ENCODE measurements at places on chromosomes 5 and 9.

DNA sequence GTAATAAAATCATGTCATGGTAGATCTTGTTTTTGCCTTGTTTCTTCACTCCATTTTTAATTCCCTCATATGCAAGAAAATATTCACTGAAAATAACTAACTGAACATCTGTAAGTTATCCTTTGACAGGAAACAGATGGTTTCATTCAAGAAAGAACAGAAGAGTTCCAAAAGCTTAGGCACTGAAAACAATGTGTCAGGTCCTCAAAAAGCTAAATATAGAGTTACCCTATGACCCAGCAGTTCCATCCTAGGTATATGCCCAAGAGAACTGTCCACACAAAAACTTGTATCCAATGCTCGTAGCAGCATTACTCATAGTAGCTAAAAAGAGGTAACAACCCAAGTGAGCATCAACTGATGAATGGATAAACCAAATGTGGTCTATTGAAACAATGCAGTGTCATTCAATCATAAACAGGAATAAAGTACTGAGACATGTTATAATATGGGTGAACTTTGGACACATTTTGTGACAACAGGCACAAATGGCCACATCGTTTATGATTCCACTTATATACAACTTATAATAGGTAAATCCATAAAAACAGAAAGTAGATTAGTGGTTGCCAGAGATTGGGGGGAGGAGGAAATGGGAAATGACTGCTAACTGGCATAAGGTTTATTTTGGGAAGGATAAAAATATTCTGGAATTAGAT is 231.0 kb downstream of the FRMD3 start:
- DNase-seq = no peak

GRCh38 chr9:36837431-36838405 is 196.3 kb downstream of the PAX5 start:
- no peak for DNase-seq

DNA sequence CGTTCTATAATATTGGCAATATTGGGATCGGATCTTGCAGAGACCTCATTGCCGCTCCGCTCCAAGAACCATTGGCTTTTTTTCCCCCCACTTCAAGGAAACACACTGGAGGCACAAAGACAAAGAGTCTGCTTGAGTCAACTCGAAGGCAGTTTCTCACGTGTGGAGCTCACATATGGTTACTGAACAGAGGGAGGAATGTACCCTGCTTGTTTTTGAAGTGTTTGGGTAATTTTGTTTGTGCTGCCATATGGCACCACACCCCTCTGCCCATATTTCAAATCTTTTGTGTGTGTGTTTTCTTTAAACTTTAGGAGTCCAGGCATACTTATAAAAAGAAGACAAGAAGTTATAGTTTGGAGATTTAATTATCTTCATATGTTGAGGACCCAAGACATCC is 595.9 kb downstream of the DTWD2 start:
- no peak for DNase-seq

DNA sequence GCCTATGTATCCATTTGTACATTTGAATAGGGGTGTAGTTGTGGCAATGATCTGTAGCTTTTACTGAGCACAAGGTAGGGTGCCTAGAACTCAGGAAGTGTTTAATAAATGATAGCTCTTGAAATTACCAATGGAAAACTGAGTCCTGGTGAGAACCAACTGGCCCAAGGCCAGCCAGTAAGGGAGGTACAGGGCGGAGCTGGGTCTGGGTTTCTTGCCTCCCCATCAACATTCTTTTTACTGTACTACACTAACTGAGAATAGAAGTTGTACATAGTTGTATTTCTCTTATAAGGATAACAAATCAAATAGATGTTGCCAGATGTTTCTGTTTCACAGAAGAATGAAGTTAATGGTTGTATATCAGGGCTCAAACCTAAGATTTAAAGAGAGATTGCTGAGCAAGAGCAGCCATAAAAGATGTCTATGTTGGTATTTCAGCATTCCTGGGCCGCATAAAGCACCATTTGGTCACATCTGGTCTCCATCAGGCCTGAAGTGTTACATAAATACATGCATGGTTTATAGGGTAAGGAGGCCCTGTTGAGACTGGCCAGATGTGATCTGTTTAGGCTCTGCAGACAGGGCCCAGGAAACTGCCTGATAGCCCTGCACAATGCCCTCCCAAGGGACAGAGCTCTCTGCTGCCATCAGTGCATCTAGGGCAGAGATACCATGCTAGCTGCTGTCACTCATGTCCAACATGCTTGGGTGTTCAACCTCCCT is 210.5 kb downstream of the NXNL2 start:
- no peak for DNase-seq

DNA sequence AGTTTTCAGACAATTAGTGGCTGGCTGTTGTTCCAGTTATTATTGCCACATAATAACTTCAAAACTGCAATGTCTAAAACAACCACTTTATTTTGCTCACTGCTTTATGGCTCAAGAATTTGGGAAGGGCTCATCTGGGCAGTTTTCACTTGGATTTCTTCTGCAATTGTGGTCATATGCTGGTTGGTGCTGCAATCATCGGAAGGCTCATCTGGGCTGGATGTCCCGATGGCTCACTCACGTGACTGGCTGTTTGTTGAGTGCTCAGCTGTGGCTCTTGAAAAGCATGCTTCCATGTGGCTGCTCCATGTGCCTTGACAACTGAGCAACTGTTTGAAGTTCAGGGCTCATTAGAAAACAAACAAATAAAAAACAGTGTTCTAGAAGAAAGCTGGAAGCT is 1032.5 kb downstream of the DTWD2 start:
- DNase-seq = no peak

DNA sequence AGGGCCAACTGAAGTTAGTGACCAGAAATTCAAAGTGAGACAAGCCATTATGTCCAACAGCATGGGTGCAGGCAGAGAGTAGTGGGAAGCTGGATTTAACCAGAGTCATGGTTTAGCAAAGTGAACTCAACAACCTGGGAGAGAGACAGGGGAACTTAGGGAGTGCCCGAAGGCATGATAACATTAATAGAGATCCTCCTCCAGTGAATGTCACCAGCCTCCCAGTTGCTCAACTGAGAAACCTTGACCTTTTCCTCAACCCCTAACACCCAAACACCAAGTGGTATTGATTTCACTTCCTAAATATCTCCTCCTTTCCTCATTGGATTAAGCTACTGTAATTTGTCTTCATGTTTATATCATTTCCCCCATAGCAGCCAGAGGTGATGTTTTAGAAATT is 42.6 kb downstream of the HMGCS1 start:
- no peak for DNase-seq

DNA sequence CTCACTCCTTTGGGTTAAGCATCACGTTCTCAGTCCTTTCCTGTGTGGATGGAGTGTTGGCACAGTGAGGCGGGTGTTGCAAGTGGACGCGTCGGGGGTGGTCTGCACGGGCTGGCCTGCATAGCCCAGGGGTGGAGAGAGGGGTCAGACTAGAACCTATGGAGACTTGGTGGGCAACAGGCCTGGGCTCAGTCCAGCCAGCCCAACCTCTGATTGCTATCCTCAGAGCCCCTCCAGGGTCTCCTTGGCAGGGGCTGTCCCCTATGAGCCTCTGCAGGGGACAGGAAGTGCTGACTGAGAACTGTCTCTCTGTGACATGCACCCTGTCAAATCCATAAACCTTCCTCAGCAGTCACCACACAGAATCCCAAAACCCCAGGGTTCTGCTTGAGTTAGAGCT is 2.3 kb downstream of the DCANP1 start:
- no peak for DNase-seq

DNA sequence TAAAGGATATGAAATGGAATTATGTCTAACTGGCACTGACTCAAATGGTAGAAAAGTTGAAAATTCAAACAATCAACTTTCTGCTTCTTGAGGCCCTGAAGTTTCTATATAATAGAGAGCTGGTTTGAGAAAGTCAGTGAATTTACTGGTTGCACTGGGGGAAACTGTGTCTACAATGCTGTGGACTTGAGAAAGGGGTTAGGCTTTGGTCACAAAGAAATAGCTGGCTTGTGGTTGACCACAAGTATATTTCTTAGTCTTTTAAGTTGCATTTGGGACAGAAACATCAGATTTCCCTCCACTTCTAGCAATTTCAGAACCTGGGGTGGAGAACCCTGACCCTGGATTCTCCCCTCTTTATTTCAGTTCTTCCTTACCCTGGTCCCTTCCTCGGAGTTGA is 192.6 kb upstream of the ACTBL2 start:
- no peak for DNase-seq

DNA sequence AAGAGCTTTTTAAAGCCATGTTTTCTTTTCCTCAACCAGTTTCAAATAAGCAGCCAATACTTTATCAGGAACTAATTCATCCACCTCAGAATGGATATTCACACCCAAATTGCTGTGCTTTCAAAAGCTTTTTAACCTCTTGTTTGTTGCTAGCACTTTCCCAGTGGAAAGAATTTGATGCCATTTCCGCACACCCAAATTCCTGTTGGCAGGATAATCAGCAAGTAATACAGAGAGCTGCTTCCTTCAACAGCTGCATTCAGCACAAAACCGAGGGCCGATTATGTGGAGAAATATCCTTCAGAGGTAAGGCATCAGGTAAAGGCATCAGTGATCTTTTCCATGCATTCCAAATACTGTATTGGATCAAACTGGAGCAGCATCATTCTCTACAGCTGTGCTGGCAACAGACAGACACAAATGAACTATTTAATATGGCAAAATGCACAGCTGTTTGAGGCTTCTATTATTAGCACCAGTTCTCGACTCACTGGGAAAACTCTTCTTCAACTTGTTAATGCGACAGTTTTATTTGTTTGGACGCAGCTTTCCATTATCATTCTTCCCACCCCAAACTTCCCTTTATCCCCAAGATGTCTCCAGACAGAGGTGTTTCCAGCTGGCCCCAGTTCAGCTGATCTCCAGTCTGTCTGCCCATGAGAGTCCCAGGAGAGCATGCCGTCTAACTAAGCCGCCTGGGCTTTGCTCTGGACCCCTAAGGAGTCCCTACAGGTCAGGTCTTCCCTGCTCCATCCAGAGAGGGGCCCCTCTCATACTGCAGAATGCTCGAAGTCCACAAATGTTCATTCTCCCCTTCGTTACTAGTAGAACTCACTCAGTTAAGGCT is 22.2 kb upstream of the MGAT1 start:
- DNase-seq = no peak

- no peak for DNase-seq
Measured at GRCh38 chr9:16119261-16120230, 566.7 kb downstream of the CCDC171 start.

DNA sequence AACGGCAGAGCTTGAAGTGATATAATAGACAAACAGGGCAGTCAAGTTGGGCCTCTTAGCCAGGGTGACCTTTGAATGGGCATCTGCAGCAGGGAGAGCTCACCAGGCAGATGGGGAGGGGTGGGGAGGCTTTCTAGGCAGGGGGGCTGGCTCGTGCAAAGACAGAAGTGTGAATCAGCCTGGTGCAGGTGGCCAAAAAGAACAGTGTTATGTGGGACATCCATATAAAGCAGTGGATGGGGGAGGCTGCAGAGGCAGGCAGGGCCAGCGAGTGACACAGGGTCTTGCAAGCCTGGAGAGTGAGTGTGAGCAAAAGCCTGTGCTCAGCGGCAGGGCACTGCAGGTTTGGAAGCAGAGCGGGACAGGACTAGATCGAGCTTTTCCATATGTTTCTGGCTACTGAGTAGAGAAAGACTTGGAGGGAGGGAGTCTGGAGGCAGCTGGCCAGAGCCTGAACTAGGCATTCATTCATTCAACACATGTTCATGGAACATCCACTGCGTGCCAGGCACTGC is 14.2 kb upstream of the TTLL11 start:
- DNase-seq = no peak

GRCh38 chr9:94887721-94888120 is 161.2 kb downstream of the AOPEP start:
- no peak for DNase-seq

DNA sequence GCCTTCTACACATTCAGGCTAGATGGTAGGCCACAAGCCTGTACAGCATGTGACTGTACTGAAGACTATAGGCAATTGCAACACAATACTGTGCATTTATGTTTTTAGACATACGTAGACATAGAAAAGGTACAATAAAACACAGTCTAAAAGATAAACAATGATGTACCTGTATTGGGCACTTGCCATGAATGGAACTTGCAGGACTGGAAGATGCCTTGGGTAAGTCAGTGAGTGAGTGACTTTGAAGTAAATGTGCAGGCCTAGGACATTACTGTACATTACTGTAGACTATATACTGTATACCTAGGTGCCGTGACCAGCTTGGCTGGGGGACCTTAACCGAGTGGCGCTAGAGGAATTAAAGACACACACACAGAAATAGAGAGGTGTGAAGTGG is 53.1 kb downstream of the CTSL start:
- DNase-seq = no peak

- DNase-seq = no peak
Measured at GRCh38 chr5:173653822-173654523, 37.5 kb upstream of the BOD1 start.

GRCh38 chr5:179297026-179297425 is 48.2 kb downstream of the ADAMTS2 start:
- DNase-seq = no peak

DNA sequence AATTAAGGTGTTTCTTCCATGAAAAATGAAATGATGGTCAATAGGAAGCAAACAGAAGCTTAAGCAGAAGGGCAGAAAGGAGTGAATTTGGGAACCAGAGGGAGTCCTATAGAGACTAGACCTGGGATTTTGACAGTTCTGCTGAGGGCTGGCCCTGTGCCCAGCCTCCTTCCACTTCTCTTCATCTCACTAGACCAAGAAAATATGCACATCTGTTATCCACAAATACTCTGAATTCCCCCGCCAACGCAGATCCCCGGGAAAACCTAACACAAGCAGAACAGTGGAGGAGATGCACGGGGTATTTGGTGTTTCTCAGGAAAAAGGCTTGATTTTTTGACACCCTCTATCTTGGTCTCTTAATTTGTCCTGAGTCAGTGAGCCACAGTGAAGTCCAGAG is 22.7 kb downstream of the GRIA1 start:
- DNase-seq = no peak

DNA sequence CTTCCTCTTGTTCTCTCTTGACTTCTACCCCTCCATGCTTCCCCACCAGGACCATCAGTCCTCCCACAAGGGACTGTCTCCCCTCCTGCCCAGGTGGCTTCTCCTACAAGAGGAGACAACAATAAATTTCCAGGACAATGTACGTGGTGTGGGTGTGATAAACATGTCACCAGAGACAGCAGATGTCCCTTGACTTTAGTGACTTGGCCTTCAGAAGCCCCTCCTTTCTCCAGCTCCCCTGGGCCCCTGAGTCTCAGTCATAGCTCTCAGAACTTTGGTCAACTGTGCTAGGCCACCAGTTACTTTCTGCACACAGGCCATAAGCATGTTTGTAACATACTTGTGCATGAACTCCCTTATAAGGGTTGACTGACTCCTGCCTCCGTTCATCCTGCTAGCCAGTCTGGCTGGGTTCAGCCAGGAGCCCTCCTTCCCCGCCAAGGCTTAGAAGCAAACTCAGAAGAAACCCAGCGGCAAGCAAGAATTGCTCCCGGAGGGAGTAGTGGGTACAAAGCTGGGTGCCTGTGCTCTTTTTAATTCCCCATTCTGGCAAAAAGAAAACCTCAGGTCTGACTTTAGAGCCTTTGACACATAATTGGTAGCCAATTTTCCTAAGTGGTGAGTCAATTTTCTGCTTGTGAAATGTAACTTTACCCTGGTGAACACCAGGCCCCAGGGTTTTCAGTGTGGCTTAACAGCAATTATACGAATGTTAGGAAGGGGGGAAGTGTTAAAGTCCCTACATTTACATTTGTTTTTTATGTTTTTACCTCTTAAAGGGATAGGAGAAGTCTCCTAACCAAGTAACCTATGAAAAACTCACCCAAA is 49.2 kb downstream of the EBF1 start:
- DNase-seq = no peak

Measured in activated T-cell treated with anti-CD3 and anti-CD28 coated beads for 48 hours (primary cell).